Fibroblast of the aortic adventitia (primary cell): ENCODE measurements at places on chromosomes 2 and 18. TPM values are rescaled to one million over a fixed set of nuclear protein-coding genes. Genes with fewer than 3 reads are reported as not detected.

Gene PTMA
- total RNA-seq = 893 and 2,614 TPM in 2 replicates

Gene MTLN
- 38.6 and 51.1 TPM in 2 replicates for total RNA-seq

Gene ATP6V1B1
- total RNA-seq = 0.09 and 0.57 TPM in 2 replicates

Gene LBH
- 21.1 and 61.2 TPM in 2 replicates for total RNA-seq

Gene POTEI
- total RNA-seq = not detected in 2 replicates

Gene RIT2
- not detected in 2 replicates for total RNA-seq

Gene ALPP
- not detected in 2 replicates for total RNA-seq

Gene APCDD1
- 0.09 TPM in 1 of 2 replicates, not detected in the other for total RNA-seq

Gene ELOA2
- not detected in 2 replicates for total RNA-seq

Gene GAD1
- not detected in 2 replicates for total RNA-seq

Gene CD28
- not detected in 2 replicates for total RNA-seq

Gene RTTN
- total RNA-seq = 14.0 and 38.6 TPM in 2 replicates
